ENCODE measurements at places on chromosomes 1 and 21.

DNA sequence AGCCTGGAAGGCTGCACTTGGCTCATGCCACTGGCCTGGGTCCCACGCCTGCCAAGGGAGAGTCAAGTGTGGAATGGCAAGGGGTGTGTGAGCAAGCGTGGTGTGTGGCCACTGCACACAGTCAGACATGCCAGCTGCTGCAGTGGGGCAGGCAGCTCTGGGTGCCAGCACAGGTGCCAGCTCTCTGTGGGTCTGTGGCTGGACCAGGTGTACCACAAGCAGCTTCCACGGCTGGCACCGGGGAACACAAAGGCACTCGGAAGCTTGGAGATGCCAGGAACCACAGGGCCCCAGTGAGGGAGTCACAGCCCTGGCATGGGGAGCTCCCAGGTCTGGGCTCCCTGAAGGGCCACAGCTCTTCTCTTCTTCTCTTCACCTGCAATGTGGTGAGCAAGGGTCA is 34.8 kb downstream of the ACTL8 start:
- no peak for DNase-seq

- DNase-seq, result no peak
Observed at GRCh38 chr1:61523893-61524605, 200.9 kb downstream of the TM2D1 start.

GRCh38 chr21:32475162-32475812 is 62.8 kb downstream of the EVA1C start:
- no peak for DNase-seq

GRCh38 chr1:76763738-76764137 is 103.5 kb upstream of the ST6GALNAC5 start:
- no peak for DNase-seq

DNA sequence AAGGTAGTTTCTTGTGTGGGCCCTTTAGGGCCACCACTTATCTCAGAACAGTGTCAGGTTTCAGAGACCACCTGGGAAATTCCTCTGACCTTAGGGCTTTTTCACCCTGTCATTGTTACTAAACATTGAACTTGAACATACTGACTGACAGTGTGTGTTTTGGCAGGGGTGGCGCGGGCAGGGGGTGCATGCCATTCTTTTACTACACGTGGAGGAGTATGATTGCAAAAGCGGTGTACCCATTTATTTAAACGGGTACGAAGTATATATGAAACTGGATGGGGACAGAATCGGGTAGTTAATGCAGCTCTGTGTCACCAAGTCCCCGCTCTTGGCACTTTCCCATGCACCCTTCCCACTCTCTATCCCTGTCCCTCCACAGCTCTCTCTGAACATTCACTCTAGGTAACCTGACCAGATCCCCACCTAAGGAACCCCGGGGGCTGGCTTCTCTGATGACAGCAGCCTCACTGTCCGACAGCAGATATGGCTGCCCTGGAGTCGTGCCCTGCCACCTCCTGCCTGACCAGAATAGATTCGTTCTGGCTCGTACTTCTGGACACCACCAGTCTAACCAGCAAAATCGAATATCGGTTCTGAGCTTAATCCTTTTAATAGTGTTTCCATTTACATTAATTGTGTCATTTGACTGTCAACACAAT is 51.3 kb downstream of the NFASC start:
- DNase-seq, result no peak

GRCh38 chr21:44942566-44942965 is 2.7 kb downstream of the SLX9 start:
- DNase-seq, result no peak

- DNase-seq, result peak; percentile 3
Observed at GRCh38 chr1:236451796-236452373, 57.8 kb downstream of the EDARADD start.

DNA sequence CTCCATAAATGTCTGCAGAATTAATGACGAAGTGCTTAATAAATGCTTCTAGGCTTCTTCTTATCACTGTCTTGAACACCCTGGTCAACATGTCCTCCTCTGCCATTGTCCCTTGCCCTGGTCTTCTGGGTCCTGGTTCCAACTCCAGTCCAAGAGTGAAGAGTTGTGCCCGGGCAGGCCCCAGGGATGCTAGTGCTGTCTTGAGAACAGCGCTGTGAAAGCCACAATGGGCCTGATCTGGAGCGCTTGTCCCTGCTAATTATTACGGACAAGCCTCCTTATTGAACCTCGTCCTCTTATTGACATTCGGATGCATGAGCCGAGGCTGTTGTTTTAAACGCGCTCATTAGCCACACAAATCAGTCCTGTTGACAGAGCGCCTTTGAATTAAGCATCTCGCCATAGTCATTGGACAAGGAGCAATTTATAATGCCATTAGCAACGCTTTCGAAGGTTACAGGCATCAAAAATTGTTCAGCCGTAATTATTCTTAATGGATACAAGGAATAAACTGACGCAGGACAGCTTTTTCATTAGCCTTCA is 211.6 kb upstream of the POU3F1 start:
- DNase-seq, result no peak

DNA sequence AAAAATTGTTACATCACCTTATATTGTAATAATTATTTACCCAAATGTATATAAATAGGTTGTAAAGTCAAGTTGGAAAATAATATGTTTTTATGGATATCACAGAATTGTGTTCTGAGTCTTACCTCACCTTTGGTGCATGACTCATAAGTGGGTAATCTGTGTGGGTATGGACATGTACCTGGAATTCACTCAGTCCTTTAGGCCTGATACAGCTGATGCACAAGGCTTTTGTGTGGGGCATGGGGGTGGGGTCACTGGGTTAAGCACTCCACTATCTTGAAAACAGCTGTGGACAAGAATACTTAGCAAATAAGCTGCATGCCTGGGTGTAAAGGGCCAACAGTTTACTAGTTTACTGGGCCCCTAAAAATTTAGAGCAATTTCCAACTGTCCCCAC is 34.4 kb downstream of the INKA2 start:
- DNase-seq, result no peak

DNA sequence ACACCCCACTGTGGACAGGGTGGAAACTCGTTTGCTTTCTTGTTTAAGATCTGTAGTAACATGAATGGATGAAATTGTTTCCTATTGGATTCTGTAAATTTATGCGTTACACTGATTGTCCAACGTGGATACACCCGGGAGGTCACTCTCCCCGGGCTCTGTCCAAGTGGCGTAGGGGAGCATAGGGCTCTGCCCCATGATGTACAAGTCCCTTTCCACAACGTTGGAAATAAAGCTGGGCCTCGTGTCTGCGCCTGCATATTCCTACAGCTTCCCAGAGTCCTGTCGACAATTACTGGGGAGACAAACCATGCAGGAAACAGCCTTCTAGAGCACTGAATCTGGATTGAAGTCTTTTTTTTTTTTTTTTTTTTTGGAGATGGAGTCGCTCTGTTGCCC is 1.4 kb downstream of the RCC1 start:
- peak; percentile 41 for DNase-seq

- no peak for DNase-seq
Observed at GRCh38 chr1:8429549-8430110, 111.7 kb downstream of the SLC45A1 start.

DNA sequence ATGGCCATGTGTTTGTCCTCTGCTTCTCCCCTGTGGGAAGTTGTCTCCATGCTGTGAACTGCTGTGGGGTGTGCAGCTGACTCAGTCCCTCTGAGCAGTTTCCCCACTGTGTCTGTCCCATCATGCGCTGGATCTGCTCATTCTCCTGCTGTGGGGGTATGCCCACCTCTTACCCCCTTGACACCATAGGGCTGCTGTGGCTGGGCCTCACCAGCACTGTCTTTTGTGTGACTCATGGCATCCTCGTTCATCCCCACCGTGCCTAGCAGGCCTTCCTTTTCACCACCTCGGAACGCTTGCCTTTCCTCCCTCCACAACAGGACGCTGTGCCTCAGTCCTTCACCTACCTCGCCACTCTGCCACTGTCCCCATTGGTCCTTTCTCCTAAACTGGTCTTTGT is 27.3 kb downstream of the VANGL2 start:
- peak; percentile 32 for DNase-seq

GRCh38 chr1:115829947-115830346 is 11.0 kb downstream of the NHLH2 start:
- DNase-seq, result peak; percentile 46

- no peak for DNase-seq
Observed at GRCh38 chr21:34554227-34554626, 42.2 kb upstream of the KCNE1 start.

- DNase-seq, result peak; percentile 47
Observed at GRCh38 chr1:203593723-203594122, 32.9 kb upstream of the ATP2B4 start.

- DNase-seq, result no peak
Observed at GRCh38 chr1:153341431-153341934, 7.2 kb downstream of the PGLYRP4 start.

DNA sequence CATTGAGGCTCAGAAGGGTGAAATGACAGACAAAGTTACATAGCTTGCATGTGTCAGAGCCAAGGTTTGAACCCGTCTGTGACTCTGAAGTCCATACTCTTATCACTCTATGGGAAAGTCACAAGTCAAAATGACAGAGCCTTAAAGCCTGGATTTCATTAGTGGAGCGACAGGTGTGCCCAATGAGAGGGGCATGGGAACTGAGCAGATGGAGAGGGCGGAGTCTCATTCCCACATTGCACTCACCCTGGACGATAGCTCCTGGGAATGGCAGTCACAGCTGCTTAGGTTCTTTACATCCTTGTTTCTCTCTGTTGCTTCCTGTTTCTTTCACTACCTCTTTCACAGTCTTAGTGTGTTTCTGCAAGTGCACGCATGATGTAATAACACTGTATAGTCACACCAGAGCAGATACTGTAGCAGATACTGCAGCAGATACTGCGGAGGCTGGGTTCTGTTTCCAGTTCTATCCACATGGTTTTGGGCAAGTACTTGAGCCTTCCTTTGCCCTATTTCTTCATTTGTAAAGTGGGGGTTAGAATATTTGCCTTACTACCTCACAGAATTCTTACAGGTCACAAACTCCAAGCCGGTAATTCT is 127.2 kb downstream of the ZSCAN20 start:
- no peak for DNase-seq

- no peak for DNase-seq
Observed at GRCh38 chr1:118821801-118822200, 166.3 kb downstream of the TBX15 start.

DNA sequence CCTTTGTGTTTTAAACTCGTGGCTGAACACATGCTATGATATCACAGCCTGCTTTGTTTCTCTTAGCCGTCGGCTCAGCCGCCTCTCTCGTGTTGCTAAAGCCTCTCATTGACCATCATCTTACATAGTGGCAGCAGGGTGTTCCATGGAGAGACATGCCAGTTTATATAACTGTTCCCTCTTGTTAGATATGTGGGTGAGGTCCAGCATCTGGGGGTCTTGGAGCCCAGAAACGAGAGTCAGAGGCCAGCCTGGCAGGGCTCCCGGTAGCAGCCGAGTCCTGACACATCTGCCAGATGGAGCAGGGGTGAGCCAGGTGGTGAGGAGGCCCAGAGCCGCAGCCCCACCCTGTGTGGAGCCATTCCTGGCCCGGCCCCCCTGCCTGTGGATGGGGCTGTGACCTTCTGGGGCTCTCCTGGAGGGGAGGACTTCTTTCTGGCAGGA is 11.9 kb downstream of the PODN start:
- no peak for DNase-seq

DNA sequence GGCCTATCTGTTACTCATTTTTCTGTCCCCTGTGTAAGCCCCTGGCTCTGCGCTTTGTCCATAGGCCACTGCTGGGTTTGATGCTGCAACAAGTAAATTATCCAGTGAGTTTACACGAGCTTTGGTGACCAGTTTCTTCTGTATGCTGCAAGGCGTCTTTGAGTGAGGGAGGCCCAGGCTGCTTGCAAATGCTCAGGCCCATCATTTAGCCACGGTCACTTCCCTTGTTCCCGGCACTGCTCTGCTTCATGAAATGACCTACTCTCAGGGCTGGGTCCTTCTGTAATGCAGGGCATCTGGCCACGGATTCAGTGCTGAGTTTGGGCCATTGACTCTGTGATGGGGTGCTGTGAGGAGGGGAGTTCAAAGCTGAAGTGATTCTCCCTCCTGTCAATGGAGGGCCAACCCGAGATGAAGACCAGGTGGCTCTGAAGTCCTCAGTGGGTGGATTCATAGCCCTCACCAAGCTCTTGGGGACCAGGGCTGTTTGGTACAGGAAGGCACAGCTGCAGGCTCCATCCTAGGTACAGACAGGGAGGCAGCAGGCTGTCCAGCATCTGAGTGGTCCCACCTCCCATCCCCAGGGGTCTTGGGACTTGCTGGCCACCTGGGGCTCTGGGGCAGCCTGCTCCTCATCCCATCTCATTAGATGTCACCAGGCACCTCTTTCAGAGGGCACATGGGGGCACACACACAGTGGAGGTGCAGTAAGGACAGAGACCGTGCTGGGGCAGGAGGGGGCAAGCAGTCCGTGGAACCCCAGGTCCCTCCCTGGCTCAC is 21.7 kb downstream of the LHX4 start:
- no peak for DNase-seq

- DNase-seq, result no peak
Observed at GRCh38 chr1:78032996-78033796, 12.6 kb upstream of the GIPC2 start.

- peak; percentile 10 for DNase-seq
Observed at GRCh38 chr21:38982096-38982495, 176.4 kb downstream of the ETS2 start.

- DNase-seq, result no peak
Observed at GRCh38 chr1:61740751-61741700, 1.3 kb upstream of the PATJ start.

DNA sequence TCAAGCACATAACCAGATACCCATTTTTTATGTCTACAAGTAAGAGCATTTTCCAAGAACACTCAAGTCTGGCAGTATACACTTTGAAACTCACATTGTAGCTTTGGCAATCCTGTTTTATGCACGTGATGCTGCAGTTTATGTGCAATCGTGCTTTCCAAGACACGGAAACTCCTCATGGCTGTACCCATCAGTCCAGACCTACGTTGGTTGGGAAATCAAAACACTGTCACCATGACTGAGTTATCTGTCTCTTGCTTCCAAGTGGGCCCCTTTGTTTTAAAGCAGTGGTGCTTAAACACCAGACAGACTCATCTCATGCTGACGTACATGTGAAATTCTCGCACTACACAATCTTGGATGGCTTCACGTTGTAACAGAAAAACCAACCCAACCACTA is 192.8 kb downstream of the LTN1 start:
- DNase-seq, result no peak

DNA sequence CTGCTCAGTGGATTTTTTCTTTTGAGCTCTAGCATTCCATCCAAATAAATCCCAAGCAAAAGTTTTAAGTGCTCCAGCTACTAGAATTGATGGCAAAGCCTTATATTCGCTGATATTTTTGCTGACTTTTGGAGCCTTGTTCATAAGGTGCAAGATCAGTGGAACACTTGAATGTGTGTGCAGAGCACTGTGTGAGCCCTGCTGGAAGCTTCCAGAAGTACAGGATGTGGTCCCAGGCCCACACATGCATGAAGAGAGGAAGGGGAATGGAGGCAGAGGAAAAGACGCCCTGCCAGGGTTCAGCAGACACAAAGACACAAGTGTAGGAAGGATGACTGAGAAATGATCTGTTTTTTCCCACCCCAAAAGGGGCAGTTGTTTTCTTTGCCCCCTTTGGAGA is 169.4 kb downstream of the KCNJ6 start:
- DNase-seq, result no peak

Data from HT1080 (cell line).